NCI-H2107 (cell line): ENCODE measurements at places on chromosomes 2 and 18.

GRCh38 chr2:161306919-161307318 is 1.3 kb upstream of the PSMD14 start:
- DNase-seq: no peak

- DNase-seq: no peak
Measured at GRCh38 chr2:38720613-38721241, 30.4 kb downstream of the SRSF7 start.

DNA sequence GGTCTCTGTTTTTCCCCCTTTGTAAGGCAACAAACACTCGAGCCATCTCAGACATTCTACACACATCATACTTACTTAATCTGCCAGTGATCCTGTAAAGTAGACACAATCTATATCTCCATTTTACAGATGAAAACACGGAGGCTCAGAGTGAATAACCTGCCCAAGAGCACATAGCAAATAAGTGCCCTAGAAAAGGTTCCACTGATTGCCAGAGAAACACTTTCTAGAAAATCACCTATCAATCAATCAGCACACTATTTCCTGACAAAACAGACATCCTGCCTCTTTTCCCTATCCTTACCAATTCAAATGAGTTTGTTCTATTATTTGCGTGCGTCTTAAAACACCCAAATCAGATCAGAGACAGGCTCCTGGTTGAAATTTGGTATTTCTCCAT is 23.9 kb downstream of the SLC66A3 start:
- no peak for DNase-seq

- DNase-seq: no peak
Measured at GRCh38 chr2:241803387-241804325, 5.3 kb upstream of the NEU4 start.

DNA sequence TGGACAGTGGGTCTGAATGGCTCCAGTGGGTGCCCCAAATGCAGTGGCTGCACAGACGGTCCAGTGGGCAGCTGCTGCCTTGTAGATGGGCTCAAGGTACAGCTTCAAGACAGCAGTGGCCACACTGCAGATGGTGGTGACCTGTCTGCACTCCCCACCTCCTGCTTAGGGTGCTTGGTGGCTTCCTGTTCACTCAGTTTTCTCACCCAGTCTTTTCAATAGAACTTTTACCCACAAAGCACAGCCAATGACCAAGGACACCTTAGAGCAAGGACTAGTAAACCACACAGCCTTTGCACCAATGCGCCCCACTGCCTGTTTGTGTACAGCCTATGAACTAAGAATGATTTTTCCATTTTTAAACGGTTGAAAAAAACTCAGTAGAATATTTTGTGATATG is 34.9 kb downstream of the MEX3C start:
- DNase-seq: no peak

- DNase-seq: no peak
Measured at GRCh38 chr2:171483793-171484192, 38.5 kb upstream of the CYBRD1 start.

GRCh38 chr2:19653509-19653908 is 248.3 kb downstream of the TTC32 start:
- DNase-seq: no peak

GRCh38 chr2:105781274-105781978 is 36.7 kb downstream of the NCK2 start:
- no peak for DNase-seq

DNA sequence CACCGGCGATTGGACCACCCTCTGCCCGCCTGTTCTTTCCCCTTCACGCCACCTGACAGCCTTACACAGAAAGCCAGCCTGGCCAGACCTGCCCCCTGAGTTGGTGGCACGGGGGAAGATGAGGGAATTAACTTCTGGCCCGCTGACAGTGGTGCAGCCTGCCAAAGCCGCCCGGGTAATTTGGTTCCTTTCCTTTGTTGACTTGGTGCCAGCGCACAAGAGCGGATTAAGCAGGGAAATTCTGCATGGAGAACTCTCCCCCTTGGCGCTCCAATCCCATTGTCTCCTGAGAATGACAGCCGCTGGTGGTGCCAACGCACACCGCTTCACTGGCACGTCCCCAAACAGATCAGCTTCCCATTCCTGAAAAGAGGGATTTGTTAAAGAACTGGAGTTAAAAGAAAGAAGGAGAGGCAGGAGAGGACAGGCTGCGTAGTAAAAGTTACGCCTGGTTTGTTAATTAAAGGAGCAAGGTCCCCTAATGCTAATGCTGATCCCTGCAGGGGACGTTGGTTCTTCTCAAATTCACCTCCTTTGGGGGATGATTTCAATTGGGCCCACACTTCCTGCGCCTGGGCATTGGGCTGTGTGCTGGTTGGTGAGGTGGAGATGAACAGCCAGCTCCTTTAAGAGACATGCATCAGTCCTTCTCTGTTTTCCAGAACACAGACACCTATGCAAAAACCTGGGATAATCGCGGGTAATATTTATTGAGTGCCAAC is 286.8 kb downstream of the MYCN start:
- DNase-seq: peak; percentile 32

DNA sequence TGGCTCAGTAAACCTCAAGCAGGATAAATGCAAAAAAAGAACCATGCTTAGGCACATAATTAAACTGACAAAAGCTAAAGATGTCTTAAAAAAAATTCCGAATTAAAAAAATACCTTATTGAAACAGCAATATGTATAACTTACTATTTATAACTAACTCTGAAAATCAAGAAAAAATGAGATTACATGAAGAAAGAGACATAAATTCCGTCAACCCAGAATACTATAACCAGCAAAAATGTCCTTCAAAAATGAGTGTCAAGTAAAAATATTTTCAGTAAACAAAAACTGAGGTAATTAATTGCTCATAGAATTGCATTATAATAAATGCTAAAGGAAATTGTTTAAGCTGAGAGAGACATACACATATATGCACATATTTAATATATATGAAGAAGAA is 474.5 kb upstream of the SYT4 start:
- DNase-seq: no peak

GRCh38 chr18:21291106-21291505 is 49.1 kb downstream of the GREB1L start:
- no peak for DNase-seq

DNA sequence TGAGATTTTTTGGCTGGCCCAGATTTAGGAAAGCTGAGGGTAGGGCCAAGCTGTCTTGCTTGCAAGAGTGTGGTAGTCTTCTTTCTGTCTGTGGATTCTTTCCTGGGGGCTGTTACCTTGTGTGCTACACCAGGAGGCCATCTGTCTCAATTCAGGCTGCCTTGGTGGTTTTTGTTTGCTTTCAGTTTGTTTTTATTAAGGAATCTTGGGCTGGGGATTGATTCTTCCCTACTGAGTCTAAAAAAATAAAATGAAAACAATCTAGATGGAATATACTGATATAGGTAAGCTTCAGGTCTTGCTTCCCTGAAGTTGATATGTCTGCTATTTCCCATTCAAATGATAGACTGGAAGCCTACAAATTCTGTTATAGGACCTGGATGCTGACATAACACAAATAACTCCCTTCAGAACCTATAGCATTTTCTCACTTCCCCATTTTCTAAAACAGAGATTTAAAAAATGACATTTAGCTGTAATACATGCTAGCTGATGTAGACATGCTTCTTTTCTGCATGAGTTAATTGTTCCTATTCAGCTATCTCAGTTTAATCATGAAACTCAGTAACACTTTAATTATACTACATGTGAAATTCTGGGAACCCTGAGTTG is 5.3 kb downstream of the LHCGR start:
- DNase-seq: no peak

- no peak for DNase-seq
Measured at GRCh38 chr18:36149514-36150289, 20.0 kb downstream of the ELP2 start.

DNA sequence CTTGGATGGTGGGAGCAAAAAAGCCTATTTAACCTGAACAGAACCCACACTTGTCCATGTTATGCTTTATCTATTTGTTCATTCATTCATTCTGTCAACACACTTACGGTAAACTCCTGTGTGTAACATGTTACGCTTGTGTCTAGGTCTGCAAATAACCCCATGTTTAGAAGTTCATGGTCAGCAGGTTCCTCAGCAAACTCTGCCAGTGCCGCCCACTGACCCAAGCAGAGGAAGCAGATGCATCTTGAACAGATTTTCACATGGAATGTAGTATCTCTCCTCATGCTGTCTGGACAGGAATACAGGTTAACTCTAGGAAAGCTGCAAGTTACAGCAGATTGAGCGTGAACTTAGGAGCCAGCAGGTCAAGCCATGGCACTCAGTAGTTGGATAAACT is 213.7 kb upstream of the COPS8 start:
- DNase-seq: no peak

GRCh38 chr18:48819276-48819675 is 131.5 kb downstream of the SMAD7 start:
- DNase-seq: no peak

GRCh38 chr2:72840066-72840465 is 14.2 kb upstream of the EXOC6B start:
- no peak for DNase-seq

DNA sequence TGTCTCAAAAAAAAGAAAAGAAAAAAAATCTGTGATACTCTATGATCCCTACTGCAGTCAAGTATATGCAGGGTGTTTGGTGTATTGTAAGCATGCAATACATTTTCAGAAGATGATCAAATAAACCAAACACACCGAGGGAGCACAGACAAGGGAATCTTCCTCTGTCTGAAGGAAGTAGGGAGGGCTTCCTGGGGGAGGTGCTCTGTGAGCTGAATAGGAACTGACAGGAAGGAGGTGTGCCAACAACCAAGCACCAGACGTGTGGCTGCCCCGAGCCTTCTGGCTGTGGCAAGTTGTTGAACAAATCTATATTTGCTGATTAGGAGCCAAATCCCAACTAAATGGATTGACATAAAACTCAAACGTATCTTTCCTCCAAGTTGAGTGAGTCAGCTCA is 14.6 kb downstream of the THNSL2 start:
- no peak for DNase-seq

- no peak for DNase-seq
Measured at GRCh38 chr2:241877989-241878970, 8.8 kb downstream of the RTP5 start.

GRCh38 chr2:128390256-128390990 is 71.8 kb upstream of the HS6ST1 start:
- no peak for DNase-seq

- DNase-seq: no peak
Measured at GRCh38 chr2:190255676-190256075, 64.0 kb downstream of the HIBCH start.

DNA sequence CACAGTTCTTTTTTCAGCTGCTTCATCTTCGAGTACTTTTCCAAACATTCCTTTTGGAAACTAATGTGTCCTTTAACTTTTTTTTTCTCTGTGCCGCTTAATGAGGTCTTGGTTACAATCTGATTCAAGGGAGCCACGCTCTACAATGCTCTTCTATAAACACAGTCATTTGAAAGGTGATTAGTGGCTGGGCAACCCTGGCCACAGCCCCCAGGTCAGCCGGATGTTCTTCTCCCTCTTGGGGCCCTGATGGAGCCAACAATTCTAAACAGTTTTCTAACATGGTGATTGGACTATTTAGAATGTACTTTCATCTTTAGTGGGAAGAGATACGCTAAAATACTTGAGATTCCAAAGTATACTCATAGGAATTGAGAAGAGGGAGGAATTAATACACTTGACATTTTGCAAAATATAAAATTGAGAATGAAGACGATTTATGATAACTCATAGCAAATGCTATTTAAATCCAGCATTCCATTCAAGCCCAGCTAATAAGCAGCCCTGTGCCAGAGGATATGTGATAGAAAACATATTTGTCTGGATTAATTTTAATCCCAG is 83.7 kb upstream of the MBOAT2 start:
- no peak for DNase-seq
